ENCODE measurements at places on chromosomes 11 and 22.

GRCh38 chr11:119322921-119323531 is 6.1 kb upstream of the MCAM start:
- no peak for DNase-seq

DNA sequence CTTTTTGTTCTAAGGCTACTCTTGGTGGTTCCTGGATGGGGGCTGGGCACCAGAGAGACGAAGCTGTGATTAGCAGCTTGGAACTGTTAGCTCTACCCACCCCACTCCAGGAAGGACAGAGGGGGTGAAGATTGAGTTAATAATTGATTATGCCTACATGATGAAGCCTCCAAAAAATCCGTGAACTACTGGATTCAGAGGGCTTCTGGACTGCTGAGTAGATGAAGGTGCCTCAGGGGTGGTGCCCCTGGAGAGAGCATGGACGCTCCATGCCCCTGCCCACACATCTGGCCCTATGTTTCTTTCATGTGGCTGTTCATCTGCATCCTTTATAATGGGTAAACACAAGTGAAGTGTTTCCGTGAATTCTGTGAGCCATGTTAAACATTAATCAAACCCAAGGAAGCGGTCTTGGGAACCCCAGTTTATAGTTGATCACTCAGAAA is 47.3 kb upstream of the CYP2D6 start:
- no peak for DNase-seq

- no peak for DNase-seq
Observed at GRCh38 chr11:86519064-86519911, 144.6 kb downstream of the CCDC81 start.

DNA sequence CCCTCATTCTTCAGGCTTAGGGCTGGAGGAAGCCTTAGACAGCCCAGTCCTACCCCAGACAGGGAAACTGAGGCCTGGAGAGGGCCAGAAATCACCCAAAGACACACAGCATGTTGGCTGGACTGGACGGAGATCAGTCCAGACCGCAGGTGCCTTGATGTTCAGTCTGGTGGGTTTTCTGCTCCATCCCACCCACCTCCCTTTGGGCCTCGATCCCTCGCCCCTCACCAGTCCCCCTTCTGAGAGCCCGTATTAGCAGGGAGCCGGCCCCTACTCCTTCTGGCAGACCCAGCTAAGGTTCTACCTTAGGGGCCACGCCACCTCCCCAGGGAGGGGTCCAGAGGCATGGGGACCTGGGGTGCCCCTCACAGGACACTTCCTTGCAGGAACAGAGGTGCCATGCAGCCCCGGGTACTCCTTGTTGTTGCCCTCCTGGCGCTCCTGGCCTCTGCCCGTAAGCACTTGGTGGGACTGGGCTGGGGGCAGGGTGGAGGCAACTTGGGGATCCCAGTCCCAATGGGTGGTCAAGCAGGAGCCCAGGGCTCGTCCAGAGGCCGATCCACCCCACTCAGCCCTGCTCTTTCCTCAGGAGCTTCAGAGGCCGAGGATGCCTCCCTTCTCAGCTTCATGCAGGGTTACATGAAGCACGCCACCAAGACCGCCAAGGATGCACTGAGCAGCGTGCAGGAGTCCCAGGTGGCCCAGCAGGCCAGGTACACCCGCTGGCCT is 641 bp downstream of the APOC3 start:
- no peak for DNase-seq

DNA sequence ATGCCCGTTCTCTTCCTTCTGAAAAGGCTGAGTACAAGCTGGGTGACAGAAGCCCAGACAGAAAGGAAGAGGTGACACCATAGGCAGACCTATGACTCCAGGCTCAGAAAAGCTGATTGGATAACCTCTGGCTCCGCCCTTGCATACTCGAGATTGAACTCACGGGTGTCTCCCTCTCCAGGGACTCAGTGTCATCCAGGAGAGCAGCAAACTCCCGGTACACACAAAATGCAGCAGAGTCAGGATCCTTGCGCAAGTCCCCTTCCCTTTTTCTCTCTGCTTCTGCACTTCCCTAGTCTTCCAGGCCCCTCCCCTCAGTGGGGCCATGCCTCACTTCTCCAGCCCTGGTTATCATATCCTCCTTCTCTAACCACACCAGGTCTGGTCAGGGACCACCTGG is 9.8 kb downstream of the SCN4B start:
- DNase-seq, result peak; percentile 78

- no peak for DNase-seq
Observed at GRCh38 chr11:74769055-74769707, 20.5 kb downstream of the RNF169 start.

- DNase-seq, result peak; percentile 41
Observed at GRCh38 chr22:50271519-50271970, 1.4 kb upstream of the MAPK11 start.

DNA sequence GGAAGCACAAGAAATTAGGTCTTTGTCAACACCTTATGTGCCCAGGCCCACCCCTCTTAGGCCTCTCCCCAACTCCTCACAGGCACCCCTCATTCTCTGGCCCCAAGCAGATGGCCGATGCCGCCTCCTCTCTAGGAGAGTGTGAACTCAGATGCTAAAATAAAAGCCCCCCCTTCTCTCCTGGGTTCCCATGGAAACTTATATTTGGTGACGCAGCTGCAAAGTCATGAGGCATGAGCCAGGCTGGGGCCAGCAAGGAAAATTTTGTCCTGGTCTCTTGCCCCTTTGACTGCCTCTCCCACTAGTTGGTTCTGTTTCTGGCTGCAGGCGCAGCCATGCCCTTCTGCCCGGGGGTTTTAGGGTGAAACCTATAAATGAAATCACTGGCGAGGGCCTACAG is 11.8 kb downstream of the RCOR2 start:
- DNase-seq, result no peak

- no peak for DNase-seq
Observed at GRCh38 chr11:26971961-26972360, 22.0 kb upstream of the FIBIN start.

DNA sequence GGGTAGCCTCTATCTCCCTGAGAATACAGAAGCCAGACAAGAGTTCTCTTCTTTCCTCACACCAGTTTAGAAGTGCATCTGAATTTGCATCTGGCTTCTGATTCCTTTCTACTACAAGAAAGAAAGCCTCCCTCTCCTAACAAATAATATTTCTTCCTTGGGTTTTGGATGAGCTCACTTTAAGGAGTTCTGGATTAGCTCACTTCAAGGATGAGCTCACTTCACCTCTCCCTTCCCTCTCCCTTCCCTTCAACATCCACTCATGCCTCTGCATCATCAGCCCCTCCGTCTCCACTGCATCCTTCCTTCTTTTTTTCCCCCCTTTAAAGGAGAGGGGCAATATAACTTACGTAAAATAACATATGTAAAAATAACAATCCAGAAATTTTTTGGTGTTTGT is 1.6 kb upstream of the MTNR1B start:
- no peak for DNase-seq

- DNase-seq, result no peak
Observed at GRCh38 chr11:72507050-72507449, 72.7 kb upstream of the CLPB start.

GRCh38 chr11:123839131-123839530 is 33.0 kb upstream of the OR6M1 start:
- DNase-seq, result no peak

- no peak for DNase-seq
Observed at GRCh38 chr11:108319541-108320145, 96.8 kb downstream of the ATM start.

DNA sequence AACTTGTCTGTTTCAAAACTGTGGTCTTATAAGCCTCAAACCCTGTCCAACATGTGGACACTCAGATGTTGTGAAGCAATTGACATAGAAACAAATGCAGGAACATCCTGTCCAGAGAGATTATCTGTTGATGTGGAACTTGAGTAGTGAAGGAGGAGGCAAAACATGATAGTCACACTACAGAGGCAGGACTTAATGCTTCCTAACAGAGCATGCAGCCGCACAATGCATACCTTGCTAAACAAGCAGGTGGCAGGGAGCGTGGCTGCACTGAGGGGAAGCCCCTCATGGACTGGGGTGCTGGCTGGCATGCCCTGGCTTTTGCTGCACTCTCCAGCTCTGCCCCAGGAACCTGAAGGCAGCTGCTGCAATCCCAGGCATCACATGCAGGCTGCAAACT is 5.3 kb downstream of the C22orf39 start:
- DNase-seq, result peak; percentile 7

GRCh38 chr11:102564110-102564509 is 33.6 kb upstream of the MMP7 start:
- DNase-seq, result peak; percentile 50

GRCh38 chr11:121741761-121742361 is 289.1 kb upstream of the SORL1-AS1 start:
- DNase-seq, result no peak

DNA sequence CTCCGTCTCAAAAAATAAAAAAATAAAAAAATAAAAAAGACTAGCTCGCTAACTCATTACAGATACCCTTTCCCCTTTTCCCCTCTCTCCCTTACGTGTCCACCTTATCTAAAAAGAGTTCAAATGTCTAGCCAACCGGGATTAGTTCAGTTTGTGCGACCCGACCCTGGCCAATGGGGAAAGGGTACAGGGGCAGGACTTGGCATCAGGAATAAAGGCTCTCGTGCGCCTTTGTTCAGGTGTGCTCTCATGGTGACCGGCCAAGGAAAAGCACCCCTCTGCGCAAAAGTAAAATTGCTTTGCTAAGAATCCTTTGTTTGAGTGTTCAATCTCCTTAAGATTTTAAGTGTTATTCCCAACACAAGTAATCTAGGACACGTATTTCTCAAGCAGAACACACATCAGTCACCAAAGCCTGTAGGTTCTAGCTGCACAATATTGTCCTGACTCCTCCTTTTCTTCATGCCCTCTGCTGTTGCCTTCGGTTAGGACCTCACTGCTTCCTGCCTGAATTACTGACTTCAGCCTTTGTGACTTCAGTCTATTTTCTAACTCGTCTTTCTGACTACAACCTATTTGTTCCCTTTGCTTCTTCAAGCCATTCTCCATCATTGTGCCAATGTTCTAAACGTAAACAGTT is 20.7 kb upstream of the CECR2 start:
- DNase-seq, result no peak

DNA sequence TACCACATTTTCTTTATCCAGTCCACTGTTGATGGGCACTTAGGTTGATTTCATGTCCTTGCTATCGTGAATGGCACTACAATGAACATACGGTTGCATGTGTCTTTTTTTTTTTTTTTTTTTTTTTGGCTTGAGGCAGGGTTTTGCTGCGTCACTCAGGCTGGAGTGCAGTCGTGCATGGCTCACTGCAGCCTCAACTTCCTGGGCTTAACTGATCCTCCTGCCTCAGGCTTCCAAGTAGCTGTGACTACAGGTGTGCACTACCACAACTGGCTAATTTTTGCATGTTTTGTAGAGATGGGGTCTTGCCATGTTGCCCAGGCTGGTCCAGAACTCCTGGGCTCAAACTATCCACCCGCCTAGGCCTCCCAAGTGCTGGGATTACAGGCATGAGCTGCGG is 1.5 kb upstream of the CCDC90B start:
- no peak for DNase-seq

DNA sequence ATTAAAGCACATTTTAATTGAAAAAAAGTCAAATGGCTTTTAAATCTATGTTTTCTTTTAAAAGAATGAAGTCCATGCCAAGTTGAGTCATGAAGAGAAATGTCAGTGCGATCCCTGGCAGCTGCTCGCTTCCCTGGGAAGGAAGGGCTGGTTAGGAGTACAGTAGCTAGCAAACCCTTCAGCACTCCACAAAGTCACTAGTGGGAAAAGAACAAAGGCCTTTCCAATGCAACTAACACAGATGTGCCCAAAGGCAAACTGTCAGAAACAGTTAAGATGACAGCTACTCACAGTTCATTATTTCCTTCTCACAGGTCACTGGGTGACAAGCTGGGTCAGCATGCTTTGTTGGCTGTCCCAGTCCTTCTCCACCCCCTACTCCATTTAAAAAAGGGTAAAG is 308.7 kb downstream of the DCDC1 start:
- DNase-seq, result no peak

- DNase-seq, result no peak
Observed at GRCh38 chr11:130330101-130330684, 15.5 kb upstream of the ZBTB44 start.

DNA sequence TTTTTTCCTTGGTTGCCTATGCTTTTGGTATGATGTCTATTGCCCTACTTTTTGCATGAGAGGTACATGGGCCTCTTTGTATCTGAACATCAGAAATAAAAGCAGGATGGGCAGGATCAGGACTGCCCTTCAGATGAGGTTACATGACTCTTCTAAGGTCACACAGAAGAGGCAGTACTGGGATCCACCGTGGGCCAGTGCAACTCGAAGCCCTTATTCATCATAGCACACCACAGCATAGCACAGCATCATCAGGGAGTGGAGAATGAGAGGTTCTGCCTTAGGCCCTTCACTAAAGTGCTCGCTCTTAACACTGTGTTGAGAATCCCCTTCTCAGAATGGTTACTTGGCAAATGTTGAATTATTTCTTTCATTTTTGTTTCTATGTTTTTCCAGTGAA is 88.3 kb downstream of the C22orf31 start:
- DNase-seq, result no peak

- no peak for DNase-seq
Observed at GRCh38 chr11:129234978-129235377, 42.9 kb upstream of the ARHGAP32 start.

- no peak for DNase-seq
Observed at GRCh38 chr11:127564810-127565209, 564.2 kb upstream of the KIRREL3 start.

DNA sequence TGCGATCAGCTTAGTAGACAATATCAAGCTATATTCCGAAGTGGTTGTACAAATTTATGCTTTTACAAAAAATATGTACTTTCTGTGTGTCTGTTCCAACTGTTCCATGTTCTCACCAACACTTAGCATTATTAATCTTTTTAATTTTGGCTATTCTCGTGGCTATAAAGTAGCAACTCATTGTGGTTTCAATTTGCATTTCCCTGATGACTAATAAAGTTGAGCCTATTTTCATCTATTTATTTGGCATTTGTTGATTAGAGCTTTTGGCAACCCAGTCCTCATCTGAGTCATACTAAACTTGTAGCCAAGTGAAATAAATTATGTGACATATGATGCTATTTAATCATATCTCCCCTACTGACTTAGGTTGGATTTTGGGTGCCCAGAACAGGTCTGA is 115.9 kb downstream of the FBXO7 start:
- no peak for DNase-seq

DNA sequence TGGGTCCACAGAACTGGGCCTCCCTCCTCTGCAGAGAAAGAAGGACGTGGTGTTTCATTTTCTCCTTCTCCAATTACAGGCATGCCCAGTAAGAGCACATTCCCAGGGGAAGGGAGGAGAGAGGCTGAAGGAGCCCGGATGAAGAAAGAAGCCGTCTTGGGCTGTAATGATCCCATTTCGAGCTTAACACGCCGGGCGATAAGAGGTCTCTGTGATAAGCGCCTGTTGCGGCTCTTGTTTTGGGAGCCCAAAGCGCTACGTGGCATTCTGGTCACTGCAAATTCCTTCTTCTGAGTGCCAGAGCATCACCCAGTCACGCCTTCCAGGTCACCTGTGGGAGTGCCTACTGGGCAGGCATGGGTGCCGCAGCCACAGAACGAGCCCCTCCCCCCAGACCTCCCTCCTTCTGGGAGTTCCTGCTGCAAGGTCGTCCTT is 57.5 kb downstream of the ANO1 start:
- DNase-seq, result no peak

DNA sequence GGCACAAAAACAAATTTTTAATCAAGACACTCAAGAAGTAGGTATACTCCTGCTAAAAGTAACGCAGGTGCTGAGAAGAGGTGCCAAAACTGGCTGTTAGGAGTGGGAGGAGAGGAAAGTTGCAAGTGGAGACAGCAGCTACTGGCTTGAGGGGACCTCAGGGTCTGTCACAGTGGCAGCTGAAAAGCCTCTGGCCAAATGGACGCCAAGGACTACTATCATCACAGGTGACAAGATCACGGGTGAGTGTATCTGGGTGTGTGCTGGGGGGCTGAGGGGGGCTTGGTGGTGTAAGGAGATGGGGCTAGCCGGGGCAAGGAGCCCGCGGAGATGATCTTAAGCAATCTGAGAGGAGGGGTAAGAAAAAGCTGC is 687 bp downstream of the ZNF202 start:
- no peak for DNase-seq
